Stimulated activated CD4-positive, alpha-beta T cell treated with anti-CD3 and anti-CD28 coated beads, Interleukin-12 subunit alpha, Interleukin-12 subunit beta, amount 100 ng/mL, for 24 hours (primary cell): ENCODE measurements at places on chromosomes 16 and 17.

GRCh38 chr16:28990375-28991040 lies 5.7 kb downstream of the LAT start:
- DNase-seq: peak; percentile 63

DNA sequence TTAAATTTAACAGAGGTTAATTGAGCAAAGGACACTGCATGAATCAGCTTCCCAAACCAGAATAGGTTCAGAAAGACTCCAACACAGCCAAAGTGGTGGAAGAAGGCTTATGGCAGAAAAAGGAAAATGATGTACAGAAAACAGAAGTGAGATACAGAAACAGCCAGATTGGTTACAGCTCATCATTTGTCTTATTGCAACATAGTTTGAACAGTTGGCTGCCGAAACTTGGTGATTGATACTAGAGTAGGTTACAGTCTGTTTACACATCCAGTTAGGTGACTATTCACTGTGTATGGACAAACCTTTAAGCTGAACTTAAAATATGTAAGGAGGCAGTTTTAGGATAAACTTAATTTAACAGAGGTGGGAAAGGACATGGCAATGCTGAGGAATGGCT lies 18.3 kb downstream of the TMEM100 start:
- no peak for DNase-seq

GRCh38 chr17:77693776-77694175 lies 264.7 kb upstream of the TNRC6C start:
- DNase-seq: no peak

DNA sequence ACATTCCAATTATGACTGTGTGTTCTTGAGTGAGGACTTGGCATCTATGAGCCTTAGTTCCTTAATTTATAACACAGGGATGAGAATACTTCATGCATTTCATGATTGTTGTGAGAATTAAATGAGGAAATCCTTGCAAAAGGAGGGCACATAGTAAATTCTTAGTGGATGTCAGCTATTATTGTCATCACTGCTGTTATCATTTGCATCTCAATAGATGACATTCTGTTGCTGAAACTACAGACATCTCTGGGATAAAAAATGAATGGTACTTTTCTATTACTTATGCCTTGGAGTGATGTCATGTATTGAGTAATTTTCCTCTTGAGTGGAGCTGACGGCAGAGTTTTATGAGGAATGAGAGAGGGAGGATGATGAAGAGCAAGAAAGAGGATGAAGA lies 184.4 kb upstream of the CDH11 start:
- DNase-seq: no peak

GRCh38 chr16:10971560-10971961 lies 27.2 kb downstream of the CLEC16A start:
- DNase-seq: no peak

DNA sequence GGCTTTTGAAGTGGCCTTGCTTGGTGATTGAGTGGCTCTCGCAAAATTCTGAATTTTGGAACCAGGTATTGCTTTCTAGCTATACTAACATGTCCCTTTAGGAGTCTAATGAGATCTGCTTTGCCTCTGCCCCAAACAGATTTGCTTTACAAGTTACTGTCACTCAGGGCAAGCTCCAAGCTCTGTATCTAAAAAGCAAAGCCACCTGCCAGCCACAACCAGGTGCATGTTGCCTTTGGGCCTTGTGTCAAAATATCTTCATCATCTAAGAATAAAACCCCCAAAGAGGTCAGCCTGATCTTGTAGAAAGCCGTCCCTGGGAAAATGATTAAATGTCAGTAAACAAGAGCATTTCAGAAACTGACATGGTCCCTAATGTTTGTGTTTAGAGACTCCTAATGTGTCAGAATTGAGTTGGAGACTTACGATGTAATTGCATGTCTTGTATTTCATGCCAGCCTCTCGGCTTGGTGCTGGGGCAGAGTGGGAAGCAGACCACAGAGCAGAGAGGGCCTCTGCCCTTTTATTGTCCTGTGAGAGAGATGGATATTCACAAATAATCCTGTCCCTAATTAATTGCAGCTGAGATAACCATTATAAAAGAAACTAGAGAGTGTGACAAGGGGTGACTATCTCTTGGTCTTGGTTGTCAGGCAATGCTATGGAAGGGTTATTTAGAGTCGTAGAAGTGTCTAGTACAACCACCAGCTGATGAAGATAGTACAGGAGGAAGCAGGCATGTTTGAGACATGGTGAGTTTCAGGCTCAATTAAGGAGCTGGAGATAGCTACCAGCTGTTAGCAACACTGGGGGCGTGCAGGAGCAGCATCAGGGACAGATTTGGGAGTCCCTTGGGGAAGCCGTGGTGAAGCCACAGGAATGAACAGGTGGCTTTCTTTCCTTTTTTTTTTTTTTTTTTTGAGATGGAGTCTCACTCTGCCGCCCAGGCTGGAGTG lies 90.7 kb downstream of the PITPNC1 start:
- DNase-seq: no peak

GRCh38 chr17:62821189-62822079 lies 13.3 kb upstream of the MARCHF10 start:
- DNase-seq: no peak

DNA sequence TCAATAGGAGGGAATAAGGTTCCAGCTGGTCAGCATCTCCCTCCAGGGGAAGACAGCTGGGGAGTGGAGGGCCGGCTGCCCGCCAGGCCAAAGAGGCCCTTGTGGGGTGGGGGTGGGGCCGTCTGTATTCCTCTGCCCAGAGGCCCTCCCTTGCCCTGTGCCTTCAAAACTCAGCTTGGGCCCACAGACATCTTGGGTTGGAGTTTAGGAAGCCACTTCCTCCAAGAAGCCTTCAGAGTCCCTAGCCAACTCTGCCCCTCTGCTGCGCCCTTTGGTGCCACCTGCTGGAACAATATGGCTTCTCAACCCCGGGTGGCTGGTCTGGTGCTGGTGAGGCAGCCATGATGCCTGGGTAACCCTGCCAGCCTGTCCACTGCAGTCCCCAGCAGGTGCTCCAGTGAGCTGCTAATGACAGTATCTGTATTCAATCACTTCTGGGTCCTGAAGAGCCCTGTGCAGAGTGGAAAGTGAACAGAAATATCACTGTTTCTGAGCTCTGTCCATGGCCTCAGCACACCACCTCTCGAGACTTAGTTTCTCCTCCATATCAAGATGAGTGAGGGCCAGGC lies 16.7 kb downstream of the HSD11B2 start:
- peak; percentile 48 for DNase-seq

DNA sequence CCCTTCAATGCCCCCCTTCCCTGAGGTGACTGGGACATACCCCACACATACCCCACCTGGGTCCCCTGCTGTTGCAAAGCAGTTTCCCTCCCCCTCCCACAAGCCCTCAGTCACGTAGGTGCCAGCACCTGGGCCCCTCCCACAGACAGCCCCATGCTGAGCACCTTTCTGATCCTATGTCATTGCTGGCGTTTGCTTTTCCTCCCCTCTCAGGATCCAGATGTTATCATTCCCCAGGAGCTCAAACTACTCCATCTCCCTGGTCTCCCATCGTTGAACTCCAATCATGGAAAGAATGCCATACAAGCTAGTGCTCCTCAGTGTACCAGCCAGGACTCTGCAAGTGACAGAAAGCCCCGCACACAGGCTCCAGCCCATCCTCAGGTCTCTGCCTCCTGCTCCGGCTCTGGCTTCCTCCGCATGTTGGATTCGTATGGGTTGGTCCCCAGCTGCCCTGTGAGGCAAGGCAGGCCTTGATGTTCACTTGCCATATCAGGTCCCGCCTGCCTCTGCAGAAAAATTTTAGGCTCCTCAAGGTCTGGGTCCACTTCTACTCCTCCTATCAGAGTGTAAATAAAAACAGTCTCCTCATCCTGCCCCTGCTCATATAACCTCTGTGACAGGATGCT lies 31.4 kb upstream of the MED9 start:
- DNase-seq: no peak

DNA sequence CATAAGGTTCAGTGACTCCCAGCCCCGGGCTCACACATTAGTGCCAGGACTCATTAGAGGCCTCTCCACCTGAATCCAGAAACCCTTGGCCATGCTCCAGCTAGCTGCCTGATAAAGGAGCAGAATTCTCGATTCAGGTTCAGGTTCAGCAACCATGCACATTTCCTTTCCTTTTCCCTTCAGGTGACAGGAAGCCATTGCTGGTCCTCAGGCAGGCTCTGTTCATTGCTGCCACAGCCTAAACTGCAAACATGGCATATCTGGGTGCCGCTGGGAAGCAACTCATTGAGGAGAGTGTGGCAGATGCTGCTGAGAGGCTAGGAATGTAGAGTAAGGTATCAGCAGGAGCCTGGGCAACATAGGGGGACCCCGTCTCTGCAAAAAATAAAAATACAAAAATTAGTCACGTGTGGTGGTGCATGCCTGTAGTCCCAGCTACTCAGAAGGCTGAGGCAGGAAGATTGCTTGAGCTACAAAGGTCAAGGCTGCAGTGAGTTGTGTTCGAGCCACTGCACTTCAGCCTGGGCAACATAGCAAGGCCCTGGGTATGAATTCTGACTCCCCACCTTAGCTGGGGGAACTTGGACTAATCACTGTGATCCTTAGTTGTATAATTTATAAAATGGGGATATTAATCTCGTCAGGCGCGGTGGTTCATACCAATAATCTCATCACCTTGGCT lies 28.7 kb downstream of the ARL4D start:
- no peak for DNase-seq

DNA sequence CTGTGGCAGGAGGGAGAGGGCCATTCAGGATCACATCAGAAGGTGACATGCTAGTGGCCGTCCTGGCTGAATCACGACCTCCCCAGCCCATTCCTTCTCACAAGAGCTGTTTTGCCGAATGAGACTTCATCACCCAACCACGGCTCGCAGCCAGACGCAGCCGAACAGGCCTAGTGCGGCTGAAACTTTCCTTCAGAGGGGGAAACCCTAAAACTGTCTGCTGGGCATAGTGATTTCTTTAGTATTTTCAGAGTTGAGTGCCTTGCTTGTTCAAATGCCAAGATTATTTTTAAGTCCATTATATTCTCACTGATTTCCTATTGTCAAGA lies 343.7 kb downstream of the CPPED1 start:
- DNase-seq: peak; percentile 5

DNA sequence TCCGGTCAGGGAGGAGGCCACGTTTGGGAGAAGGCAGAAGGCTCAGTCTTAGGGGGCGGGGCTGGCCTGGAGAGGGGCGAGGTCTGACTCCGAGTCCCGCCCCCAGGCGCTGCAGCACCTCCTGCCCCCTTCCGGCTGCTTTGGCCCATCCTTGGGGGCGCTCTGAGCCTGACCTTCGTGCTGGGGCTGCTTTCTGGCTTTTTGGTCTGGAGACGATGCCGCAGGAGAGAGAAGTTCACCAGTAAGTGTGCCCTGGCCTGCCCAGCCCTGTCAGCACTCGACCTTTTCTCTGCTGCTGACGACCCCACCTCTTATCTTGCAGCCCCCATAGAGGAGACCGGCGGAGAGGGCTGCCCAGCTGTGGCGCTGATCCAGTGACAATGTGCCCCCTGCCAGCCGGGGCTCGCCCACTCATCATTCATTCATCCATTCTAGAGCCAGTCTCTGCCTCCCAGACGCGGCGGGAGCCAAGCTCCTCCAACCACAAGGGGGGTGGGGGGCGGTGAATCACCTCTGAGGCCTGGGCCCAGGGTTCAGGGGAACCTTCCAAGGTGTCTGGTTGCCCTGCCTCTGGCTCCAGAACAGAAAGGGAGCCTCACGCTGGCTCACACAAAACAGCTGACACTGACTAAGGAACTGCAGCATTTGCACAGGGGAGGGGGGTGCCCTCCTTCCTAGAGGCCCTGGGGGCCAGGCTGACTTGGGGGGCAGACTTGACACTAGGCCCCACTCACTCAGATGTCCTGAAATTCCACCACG lies 1.5 kb downstream of the TNFRSF12A start:
- DNase-seq: peak; percentile 77

- DNase-seq: no peak
These were observed 4.7 kb upstream of the FAAP100 start for GRCh38 chr17:81556863-81557262.

DNA sequence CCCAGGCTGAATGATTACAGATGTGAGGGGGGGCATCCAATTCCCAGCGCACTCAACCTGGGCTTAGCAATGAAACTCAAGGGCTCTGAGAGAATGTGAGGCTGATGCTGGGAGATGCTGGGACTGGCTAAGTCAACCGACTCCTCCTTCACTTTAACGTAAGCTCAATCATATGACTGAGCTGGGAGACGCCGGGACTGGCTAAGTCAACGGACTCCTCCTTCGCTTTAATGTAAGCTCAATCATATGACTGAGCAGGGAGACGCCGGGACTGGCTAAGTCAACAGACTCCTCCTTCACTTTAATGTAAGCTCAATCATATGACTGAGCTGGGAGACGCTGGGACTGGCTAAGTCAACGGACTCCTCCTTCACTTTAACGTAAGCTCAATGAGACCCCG lies 179.4 kb downstream of the VPS53 start:
- DNase-seq: no peak

GRCh38 chr17:31481783-31482081 lies 90.3 kb downstream of the RAB11FIP4 start:
- no peak for DNase-seq

DNA sequence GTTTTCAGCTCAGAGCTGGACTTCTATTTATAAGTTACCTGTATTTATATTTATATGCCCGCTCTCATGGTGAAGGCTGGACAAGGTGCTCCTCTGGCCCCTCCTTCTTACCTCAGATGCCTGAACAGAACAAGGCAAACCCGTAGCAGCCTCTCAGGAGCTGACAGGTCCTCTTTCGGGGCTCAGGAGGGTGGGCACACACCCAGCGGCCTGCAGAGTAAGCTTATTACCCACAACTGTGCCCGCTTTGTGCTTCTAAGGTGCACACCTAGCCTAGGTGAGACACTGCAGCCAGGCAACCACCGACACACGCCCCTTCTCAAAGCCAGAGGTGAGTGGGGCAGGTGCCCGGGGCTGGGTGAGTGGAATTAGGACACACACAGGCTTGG lies 5.3 kb downstream of the NKIRAS2 start:
- no peak for DNase-seq

- DNase-seq: peak; percentile 26
These were observed 6.8 kb downstream of the MPG start for GRCh38 chr16:84718-85406.

DNA sequence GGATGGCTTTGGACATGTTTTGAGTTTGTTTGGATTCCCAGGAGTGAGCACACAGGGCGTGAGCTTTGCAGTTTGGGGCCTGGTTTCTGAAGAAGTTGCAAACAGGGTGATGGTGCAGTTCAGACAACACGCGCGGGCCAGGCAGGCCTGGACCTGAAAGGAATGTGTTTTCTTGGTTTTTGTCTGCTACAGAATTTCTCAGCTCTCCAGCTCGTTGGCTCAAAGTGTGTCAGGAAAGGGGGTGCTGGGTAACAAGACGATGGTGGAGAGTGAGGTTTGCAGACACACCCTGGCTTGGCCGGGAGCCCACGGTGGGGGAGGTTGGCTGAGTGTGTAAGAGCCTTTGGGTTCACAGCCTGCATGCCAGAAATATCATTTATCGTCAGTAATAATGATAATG lies 82.3 kb downstream of the CMIP start:
- DNase-seq: no peak

DNA sequence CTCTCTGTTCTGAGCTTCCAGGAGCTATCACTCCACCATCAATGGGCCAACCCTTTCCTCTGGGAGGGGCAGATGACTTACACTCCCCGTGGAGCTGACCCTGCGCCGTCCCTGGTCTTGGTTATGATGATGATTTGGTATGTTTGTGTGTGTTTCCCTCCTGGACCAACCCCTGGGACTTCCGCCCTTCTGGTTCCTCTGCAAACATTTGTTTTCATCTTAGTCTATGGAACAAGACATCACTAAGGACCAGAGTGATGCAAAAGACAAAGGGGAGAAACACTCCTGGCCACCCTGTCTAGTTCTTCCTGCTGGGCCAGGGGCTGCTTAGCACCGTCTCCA lies 13.7 kb downstream of the CBX4 start:
- no peak for DNase-seq
